ENCODE measurements at places on chromosomes 5 and 9.

- DNase-seq = no peak
Observed at GRCh38 chr9:115300874-115301273, 182.9 kb upstream of the TNC start.

GRCh38 chr5:61290791-61291210 is 41.3 kb upstream of the ZSWIM6 start:
- DNase-seq = no peak

GRCh38 chr5:26482810-26483375 is 555.5 kb downstream of the CDH9 start:
- DNase-seq = peak; percentile 9

- DNase-seq = peak; percentile 18
Observed at GRCh38 chr9:70324963-70325362, 66.2 kb downstream of the SMC5 start.

DNA sequence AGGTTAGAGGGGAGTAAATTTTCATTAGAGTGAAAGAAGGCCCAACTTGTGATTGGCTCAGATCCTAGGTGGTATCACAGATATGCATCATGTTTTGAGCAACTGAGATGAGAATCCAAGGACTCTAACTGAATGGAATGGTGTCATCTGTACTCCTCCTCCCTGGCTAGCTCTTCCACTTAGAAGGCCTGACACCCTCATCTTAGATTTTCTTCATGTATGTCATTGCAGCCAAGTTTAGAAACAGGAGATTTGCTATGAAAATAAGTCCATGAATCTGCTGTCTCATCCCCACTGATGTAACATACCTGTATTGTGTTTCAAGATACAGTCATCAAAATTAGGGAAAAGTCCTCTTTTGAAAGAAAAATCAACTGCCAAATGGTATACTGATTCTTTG is 54.4 kb downstream of the ITGA1 start:
- no peak for DNase-seq

GRCh38 chr9:34954225-34954624 is 3.9 kb upstream of the PHF24 start:
- no peak for DNase-seq

DNA sequence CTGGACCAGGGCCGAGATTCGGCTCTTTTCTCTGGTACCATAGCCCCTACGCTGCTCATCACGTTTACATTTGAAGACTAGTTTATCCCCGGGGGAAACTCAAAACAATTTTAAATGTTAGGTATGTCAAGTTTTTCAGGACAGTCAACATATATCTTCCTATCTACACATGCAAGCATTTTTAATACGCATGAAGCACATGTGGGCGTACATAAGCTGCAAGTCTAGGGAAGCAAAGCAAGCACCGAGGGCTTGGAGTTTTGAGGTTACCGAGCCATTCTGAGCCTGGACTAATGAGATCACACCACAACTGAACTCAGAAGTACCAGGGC is 154.4 kb downstream of the AUH start:
- DNase-seq = no peak

- no peak for DNase-seq
Observed at GRCh38 chr5:112312295-112313275, 106.5 kb downstream of the EPB41L4A start.

- no peak for DNase-seq
Observed at GRCh38 chr5:170342153-170342725, 44.7 kb upstream of the LCP2 start.

DNA sequence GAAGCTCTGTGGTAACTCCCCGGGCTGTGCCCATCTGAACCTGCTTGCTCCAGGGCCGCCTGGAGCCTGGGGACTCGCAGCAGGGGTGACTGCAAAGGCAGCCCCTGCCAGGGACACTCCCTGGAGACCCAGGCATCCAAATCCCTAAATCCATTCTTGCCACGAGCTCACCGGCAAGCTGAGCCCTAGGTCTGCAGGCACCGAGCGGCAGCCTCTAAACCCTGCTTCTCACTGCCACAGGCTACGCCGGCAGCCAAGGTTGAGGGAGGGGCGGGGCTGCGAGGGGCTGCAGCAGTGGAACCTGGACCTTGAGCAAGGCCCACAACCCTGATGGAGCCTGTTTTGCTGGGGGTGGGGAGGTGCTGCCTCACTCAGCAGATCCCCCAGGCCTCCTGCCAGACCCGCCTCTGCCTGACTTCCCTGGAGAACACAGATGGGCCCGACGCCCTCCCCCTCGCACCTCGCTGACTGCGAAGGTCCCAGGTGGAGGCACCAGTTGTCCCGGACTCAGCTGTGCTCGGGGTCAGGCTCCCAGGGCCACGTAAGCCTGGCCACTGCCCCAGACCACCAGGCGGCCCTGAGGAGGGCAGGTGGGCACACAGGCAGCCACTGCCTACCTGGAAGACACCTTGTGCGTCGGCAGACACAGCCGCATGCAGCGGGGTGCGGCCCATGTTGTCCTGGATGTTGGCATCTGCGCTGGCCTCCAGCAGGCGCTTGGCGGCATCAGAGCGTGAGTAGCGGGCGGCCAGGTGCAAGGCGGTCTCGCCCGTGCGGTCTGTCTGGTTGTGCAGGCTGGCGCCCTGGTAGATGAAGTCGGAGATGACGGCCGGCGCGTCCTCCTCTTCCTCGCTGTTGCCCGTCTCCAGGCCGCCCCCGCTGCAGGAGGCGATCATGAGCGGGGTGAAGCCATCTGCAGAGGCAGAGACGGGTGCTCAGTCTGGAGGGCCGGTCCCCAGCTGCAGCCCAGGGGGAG is 17.4 kb upstream of the SEC16A start:
- no peak for DNase-seq

DNA sequence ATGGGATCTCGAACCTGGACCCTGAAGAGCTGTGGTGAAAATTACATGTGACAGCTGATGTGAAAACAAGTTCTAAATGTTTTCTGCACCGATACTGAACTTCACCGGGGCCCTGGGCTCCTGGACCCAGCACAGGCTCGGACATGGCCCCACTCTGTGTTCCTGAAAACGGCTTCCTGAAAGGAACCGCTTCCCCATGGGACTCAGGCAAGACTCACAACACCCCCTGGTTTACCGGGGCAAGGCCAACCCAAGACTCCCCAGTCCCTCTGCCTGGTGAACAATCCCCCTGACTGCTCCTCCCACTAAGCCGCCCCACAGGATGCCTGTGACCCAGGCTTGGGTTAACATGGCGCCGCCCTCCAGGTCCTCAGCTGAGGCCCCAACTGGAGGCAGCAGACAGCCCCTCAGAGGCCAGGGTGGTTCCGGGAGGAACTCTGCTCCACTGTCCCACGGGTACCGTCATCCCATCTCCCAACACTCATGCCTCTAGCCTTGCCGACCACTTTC is 124.5 kb upstream of the FOXD4L5 start:
- no peak for DNase-seq

DNA sequence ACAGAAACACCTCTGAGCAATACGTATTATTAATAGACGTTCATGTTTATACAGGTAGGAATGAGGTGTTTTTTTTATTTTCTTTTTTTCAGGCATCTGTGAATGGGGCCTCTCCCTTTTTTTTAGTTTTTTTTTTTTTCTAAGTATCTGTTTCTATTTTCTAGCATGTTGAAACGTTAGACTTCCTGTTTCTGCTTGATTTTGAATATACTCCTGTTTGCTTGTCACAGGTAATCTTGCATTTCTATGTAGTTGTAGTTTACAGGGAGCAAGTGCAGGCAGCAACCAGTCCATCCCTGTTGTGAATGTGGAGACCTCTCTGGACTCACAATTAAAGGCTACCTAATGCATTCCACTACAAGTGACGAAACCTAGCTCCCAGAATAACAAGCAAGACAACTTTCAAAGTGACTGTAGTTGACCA is 22.8 kb upstream of the TNFAIP8 start:
- no peak for DNase-seq

GRCh38 chr5:76561959-76562358 is 61.2 kb downstream of the F2RL2 start:
- DNase-seq = no peak

- DNase-seq = peak; percentile 65
Observed at GRCh38 chr9:96449523-96449844, 485 bp upstream of the HABP4 start.

DNA sequence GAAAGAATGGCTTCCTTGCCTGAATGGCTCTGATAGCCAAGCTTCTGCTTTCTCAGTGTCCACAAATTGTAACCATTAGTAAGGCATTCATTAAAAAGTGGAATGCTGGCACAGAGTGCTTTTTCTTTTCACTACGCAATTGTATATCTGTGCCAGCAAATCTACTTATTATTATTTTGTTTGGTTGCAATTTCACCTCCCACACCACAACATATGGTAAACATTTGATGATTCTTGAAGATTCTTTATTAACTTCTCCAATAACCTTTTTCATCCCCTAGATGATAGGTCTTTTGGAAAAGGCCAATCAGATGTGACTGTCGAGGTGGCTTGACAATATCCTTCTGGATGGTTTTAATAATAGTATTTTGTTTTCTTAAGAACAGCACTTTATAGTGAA is 234.1 kb downstream of the TMEM38B start:
- DNase-seq = no peak

DNA sequence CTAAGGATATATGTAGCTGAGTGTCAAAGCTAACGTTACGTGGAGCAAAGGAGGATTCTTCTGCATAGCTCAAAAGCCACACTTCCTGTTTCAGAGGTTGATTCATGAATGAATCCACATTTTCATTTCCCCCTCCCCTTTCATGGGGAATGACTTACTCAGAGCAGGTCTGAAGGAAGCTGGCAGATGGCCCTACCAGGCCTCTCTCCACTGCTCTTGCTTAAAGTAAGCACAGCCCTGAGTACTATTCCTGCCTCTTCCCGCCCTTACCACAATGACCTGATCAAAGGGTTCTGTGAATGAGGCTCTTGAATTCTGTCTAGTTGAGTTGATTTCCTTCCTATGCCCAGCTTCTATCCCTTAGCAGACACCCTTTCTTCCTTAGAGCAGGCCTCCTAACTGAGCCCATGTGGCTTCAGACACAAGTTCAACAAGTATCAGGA is 6.3 kb downstream of the IGIP start:
- DNase-seq = peak; percentile 41

DNA sequence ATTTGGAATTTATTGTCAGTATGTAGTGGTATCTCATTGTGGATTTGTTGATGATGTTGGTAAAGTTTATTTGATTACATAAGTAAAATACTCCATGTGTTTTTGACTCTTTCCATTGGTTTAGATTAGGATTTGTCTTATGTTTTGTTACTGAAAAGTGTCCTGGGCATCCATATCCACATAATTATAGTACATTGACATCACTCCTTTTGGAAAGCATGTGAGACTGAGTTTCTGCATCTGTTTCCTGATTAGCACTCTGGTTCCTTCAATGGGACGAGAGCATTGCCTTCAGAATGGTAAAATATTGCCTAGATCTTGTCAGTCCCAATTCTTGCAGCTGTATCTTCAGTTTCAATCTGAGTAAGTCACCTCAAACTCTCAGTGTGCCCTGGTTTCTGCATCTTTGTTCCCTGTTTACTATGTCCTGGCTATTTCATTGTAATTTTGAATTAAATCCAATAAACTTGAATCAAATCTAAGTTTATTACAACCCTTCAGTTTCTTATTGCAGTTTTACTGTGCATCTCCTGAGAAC is 128.1 kb downstream of the FBXO38 start:
- no peak for DNase-seq

GRCh38 chr9:14391620-14392019 is 77.7 kb upstream of the NFIB start:
- DNase-seq = no peak

DNA sequence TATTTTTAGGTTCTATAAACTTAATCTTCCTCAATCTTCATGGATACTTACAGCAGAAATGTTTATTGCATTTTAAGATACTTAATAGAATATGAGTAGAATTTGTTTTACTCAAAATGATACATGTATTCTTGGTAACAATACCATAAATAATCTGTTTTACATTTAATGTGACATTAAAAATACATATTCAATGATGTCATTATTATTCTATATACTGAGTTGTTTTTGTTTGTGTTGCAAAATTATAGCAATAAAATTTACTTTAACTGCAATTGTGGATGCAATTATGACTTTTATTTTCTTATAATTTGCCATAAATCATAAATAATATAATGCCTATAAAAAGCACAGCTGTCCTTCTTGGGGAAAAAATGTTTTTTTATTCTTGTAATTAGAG is 275.9 kb upstream of the CCNG1 start:
- DNase-seq = no peak

- no peak for DNase-seq
Observed at GRCh38 chr5:79513308-79513703, 628 bp downstream of the HOMER1 start.

DNA sequence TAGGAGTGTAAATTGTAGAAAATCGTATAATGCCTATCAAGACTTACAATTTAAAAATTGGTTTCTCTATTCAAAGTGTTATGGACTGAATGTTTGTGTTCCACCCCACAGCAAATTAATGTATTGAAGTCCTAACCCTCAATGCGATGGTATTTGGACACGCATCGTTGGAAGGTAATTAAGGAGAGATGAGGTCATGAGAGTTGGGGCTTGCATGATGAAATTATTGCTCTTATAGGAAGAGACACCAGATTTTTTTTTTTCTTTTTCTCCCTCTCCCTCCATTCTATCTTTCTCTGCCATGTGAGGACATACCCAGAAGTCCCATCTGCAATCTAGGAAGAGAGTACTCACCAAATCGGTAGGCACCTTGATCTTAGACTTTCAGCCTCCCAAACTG is 189.2 kb downstream of the MAN2A1 start:
- DNase-seq = no peak

DNA sequence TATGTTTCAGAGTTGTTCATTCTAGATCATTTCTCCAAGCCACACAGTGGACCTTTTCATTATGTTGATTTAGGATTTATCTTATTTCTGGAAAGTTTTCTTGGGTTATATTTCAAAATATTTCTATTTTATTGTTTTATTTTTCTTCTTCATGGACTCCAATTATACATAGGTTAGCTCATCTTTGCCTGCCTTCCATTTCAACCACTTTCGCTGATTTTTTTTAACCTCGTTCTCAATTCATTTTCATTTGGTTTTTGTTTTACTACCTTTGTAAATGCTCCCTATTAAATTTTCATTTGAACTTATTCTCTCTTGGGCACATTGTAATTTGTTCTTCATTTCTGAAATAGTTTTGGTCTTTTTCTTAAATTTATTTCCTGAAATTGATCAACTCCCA is 169.0 kb upstream of the PITX1 start:
- no peak for DNase-seq
